ENCODE measurements at places on chromosomes 11 and 22.

- DNase-seq, result no peak
Observed at GRCh38 chr11:85725510-85726258, 39.7 kb upstream of the CCDC89 start.

GRCh38 chr11:129056916-129057315, 114.2 kb upstream of the TP53AIP1 start:
- DNase-seq, result no peak

- DNase-seq, result peak; percentile 88
Observed at GRCh38 chr22:45336971-45337431, 27.3 kb downstream of the FAM118A start.

DNA sequence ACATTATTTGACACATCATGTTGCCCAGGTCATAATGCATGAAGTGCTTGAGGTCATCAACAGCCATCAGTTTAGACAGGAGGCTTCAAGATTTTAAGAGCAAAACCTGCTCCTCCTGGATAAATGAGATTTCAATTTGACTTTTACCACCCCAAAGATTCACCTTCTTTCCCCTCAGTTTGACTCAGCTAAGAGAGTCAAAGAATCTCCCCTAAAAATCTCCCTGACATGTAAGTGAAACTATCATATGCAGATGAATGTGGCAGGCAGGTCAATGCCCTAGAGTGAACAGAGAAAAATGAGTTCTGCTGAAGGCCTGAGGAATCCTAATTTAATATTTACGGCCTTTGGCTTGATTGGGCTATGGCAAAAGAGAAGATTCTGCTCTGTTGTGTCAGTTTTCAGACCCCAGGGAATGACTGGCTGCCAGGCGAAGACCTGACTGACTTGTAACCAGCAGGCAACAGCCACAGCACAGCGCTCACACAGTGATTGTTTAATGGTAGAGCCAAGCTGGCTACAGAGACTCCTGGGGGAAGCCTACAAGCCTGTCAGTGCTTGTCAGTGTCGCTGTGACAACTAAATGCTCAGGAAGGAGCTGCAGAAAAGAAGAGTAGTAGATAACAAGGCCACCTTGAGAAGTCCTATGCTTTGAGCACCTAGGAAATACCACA, 491.2 kb upstream of the LRRC4C start:
- DNase-seq, result no peak

DNA sequence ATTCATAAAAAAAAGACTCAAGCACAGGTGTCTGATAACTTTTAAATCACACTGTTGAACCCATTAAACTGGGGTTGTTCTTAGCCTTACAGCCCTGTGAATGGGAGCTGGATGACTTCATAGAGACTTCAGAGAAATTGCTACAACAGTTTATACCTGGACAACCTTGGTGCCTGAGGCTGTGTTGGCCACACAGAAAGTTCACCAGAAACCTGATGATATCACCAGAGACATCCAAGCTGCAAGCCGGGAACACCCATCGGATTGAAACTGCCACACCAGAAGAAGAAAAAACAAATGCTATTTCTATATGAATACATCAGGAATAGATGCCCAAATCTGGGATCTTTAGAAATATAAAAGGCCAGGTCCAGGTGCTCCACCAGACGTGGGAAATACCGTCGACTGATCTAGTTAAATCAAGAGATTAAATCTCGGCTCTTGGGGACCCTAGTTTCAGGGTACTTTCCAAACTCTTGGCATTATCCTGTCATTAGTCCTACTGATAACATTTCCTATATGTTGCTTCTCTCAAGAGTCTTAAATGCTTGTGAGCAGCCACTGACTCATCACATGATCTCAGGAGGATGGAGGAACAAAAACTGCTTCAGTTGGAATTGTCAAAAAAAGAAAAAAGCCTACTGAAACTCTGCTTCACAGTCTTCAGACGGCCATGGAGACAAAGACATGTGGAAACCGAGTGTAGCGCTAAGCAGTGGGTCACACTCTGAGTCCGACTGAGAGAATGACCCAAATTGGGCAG, 28.6 kb upstream of the APOL5 start:
- DNase-seq, result no peak

DNA sequence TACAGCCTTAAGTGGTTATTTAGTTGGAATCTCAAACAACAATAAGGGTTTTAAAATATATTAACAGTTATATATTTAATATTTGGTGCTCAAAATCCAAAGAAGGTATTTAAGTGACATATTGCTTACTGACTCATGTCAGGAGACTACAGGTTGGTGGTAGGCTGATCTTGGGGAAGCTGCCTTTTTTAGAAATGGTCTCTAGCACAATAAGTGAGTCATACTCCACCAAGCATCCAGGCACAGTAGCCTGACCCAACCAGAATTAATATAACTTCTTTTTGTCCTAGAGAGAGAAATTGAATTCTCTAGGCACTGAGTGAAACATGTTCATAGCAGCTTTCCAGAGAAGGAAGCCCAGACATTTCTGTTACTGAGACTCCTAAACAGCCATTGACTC, 868.5 kb upstream of the TENM4 start:
- DNase-seq, result no peak

GRCh38 chr11:112630496-112630895, 330.7 kb upstream of the NCAM1 start:
- DNase-seq, result no peak

- DNase-seq, result no peak
Observed at GRCh38 chr22:45580726-45581381, 78.2 kb downstream of the FBLN1 start.

DNA sequence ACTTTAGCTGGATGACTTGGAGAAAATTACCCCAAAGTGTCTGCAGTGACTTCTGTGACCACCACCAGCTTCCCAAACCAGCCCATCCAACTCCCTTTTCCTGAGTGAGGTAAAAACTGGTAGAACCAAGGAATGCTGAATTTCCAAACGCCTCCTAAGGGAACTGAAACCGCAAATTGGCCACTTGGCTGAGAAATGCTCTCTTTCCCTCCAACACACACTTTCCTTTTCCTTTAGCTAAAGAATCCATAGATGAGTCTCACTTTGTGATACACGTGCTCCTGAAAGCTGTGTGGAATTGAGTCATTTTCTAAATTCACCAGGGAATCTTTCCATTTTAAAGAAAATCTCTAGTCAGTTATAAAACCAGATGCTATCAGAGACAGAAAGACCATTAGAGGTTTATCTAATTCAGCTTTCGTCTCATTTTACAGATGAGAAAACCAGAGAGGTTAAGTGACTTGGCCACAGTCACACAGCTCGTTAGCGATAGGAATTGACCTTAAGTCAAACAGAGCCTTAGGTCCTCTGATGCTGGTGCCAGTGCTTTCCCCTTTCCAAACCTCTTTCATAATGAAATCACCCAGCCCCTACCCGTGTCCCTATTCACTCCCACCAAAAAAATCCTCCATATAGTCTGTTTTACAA, 137.2 kb downstream of the COMMD9 start:
- DNase-seq, result no peak

DNA sequence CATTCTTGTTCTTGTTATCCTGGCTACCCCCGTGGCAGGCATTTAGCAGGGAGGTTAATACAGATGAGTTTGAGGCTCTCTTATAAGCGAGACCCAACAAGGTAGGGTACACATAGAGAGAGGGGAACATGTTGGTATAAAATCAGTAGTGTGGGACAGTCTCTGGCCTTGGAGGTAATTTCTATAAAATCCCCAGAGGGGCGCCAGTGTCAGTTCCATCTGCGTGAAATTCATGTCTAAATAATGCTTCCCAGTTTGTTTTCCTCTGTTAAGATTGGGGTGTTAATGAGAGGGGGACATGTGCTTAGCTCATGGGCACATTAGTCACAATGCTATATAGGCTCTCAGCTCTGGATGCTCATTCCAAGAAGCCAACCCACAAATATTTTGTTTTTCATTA, 150.7 kb downstream of the MYO18B start:
- DNase-seq, result no peak

GRCh38 chr11:131999084-131999483, 628.7 kb downstream of the NTM start:
- DNase-seq, result no peak
